ENCODE measurements at places on chromosomes 3 and 15.

DNA sequence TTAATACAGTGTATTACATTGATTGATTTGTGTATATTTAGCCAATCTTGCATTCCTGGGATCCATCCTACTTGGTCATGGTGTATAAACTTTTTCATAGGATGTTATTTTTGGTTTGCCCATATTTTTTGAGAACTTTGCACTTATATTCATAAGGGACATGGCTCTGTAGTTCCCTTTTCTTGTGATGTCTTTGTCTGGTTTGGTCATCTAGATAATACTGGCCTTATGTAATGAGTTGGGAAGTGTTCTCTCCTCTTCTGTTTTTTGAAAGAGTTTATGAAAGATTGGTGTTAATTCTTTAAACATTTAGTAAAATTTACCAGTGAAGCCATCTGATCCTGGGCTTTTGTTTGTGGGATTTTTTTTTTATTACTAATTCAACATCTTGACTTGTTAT, 9.6 kb downstream of the CHST13 start:
- no peak for DNase-seq

DNA sequence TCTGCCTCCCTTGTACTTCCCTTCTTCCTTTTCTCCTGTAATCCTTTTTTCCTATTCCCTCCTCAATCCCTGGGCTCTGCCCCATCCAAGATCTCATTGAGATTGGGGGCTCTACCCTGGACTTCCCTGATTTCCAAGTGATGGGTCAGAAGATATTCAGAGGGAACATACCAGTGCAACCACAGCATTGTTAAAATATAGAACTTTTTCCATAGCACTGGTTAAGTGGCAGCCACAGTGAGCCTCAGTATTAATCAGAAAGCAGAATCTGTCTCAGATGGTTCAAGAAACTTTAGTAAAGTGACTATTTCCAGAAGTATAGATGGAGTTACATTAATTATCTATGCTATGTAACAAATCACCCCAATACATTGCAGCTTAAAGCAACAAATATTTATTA, 18.7 kb upstream of the SCN10A start:
- peak; percentile 5 for DNase-seq

- DNase-seq: peak; percentile 99
These were observed 103.4 kb upstream of the HACD2 start for GRCh38 chr3:123688241-123688747.

- no peak for DNase-seq
These were observed 360 bp upstream of the MGA start for GRCh38 chr15:41659855-41660234.

DNA sequence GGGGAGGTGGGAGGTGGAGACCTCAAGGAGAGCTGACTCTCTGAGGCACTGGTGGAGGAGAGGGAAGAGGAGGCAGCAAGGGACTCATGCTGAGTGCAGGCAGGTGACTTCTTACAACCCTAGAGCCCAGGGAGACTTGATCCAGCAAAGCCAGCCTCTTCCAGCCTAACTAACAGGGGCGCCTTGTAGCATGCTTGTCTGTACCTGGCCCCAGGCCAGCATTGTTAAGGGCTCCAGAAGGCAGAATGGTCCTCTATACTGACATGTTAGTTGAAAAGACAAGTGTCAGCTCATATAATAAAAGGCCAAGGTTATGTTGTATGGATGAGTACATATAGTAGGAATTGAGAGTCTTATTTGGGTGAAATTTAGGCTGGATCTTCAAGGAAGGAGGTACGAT, 65.4 kb downstream of the CHDH start:
- no peak for DNase-seq

- DNase-seq: no peak
These were observed 683 bp upstream of the CACNA2D3 start for GRCh38 chr3:54121414-54122323.

GRCh38 chr3:12158387-12159226, at the start of gene TIMP4:
Gene TIMP4, minus strand, starts transcription at chr3:12158912. Its CDS starts 72 bp downstream, at chr3:12158840.
- peak; percentile 53 for DNase-seq

DNA sequence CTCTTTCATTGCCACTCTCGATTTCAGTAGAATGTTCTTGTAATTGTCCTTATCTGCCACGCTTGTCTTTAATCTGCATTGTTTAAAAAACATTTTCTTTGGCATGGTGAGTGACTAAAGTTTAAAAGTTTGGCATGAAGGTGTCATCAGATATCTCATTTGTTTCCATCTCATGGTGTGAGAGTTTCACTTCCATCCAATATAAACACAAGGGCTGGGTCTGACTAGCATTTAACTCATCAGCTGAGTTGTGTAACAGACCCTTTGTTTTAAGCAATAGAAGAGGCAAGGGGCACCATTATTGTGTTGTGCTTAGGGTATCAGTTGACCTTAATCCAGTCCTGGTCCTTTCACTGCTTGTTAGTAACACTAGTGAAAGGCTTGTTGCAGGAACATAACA, 49.9 kb upstream of the IL12A start:
- DNase-seq: peak; percentile 69

DNA sequence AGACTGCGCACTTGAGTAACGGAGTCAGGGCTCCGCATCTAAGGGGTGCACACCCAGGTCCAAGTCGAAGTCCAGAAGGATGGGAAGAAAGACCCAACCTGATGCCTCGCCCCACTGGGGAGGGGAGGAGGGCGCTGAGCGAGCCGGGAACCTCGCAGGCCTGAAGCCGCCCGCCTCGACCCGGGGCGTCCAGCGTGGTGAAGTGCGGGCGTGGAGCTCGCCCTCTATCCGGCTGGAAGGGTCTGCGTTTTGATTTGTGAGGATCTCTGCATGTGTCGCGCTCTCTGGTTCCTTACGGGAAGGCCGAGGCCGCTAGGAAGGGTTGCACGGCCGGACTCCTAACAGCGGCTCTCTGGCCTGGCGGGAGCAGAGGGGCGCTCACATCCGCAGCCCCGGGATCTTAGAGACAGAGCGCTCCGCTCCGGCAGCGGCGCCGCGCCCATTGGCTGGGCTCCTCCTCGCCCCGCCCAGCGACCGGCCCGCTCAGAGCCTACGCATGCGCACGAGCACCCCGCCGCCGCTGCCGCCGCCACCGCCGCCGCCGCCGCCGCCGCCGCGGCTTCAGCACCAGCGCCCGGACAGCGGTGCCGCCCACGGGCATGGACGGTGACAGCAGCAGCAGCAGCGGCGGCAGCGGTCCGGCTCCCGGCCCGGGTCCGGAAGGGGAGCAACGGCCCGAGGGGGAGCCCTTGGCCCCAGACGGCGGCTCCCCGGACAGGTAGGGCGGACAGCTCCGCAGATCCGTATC, at the start of gene DISP2:
TSS of gene DISP2 (plus strand) at position 497 of the 748 bp plus-strand sequence. CDS start at position 600, 103 bp downstream.
- peak; percentile 75 for DNase-seq

All from HCEC 1CT (cell line).